NCI-H446 treated with DMSO at 0.1 percent for 48 hours (cell line): ENCODE measurements at places on chromosomes 7 and 10.

DNA sequence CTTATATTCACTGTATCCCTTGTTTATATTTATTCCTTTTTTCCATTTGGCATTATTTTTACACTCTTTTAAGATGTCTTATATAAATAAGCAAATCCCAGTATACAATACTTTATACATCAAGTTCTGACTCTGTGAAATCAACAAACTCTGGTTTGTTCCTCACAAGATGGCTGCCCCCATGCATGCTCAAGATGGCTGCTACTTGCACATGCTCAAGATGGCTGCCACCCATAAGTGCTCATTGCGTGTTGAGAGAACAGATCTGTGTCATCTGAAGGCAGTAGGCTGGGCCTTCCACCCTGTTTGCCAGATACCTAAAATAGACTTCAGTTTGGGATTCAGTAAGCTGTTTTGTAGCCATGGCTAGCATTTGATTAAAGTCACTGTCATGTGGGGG lies 666.2 kb downstream of the TYW1 start:
- no peak for DNase-seq

DNA sequence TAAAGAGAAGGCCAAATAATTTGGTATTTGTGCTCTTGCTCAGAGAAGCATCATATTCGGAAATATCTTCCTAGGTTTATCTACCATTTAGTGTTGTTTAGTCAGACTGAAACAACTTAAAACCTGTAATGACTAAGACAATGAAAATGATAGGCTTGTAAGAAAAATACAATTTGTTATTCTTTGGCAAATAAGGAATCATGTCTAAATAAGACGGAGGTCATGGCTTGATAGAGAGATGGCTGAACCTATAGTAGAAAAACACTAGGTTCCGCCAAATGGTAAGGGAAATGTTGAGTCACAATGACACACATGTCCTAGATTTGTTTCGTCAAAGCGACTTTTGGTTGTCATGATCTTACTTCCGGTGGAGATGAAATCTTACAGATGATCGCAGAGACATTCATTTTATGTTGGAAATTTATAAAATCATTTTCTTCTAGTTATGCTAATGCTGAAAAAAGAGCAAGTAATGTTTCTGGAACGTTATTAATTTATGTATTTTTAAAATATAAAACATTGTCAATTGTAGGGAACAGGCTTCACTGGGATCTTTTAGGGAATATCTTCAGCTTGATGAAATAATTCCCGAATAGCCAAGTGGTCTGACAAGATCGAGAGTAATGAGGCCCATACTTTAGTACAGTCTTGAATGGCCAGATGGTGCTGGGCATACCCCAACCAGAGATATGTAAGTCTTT lies 1.0 kb downstream of the SRGN start:
- DNase-seq: no peak

- DNase-seq: peak; percentile 3
Observed at GRCh38 chr10:93138113-93138870, 64.6 kb downstream of the CYP26A1 start.

GRCh38 chr10:70634011-70634410 lies 31.5 kb upstream of the PRF1 start:
- DNase-seq: no peak

DNA sequence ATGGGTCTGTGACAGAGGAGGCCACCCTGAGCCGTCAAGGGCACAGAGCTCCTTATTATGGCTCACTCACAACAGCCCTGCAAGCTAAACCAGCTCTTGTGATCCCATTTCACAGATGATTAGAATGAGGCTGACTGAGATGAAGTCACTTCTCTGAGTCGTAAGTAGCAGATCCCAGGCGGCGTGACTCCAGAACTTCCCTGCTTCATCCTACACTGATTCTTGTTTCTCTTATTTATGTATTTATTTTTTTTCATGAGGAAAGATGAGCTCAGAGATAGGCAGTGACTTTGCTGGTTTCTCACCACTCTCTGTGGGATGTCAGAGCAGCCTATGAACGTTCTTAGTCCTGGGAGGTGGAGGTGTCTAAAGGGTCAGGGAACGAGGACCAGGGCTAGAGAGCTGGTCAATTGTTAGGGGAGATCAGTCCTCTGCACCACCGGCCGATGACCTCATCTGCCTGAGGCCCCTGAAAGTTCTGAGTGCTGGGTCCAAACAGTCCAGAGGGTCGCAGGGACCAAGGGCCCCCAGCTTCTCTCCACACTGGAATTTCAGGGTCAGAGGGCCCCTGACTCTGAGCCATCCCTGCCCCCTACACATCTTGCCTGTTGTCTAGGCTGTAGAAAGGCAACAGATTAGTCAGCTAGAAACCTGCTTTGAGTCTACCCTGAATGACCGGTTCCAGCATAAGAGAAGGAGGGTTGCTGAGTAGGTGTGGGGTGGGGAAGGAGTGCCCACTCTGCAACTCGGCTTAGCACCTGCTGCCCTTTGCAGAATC lies 17.9 kb downstream of the CLRN3 start:
- DNase-seq: no peak

DNA sequence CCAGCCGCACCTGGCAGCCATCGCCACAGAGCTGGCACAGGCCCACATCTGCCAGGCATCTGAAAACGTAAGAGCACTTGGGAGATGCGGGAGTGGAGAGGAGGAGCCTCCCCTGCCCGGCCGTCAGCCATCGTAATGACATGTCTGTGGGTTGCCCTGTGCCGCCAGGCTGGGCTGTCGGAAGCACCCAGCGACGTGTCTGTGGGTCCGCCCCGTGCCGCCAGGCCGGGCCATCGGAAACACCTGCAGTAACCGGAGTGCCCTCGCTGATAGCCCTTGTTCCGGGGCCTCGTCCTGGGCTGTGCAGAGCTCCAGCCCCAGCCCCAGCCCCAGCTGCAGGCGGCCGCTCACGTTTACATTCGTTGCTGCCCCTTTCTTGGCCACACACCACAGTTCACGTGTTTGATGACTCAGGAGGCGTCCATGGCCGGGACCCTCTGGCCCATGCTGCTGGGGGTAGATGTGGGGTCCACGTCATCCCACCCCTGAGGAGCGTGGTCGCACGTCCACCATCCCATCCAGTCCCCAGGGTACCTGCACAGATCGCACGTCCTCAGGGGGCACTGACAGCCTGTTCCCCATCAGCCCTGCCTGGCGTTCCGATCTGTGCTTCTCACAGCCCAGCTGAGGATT lies 30.0 kb upstream of the PRKAR1B start:
- no peak for DNase-seq

DNA sequence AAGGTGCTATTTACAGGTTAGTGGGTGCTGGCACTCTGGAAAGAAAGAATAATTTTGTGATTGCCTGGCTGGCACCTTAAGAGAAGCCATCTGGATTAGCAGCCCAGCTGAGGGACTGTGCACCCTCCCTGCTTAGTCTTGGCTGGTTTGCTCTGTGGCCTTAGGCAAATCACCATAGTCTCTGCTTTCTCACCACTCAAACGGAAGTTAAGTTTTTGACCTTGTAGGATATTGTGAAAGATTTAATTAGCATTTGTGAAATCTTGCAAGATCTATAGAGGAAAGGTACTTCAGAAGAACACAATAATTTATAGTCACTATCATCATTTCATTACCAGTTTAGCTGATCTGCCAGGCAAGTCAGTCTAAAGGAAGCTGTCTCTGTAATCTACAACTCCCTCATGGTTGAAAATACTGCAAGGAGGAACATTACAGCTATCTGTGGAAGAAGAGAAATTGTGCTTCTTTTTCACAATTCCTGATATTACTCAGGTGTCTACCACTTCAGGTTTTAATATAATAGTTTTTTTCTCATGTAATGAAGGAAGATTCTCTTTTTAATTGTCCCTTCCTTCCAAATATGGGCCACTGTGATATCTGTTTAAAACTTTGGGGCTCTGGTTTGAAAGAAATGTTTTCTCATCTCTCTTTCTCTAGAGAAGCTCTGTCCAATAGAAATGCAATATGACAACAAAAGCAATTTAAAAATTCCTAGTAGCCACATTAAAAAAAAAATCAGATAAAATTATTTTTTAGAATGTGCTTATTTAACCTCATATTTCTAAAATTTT lies 219.6 kb downstream of the PTEN start:
- DNase-seq: no peak

DNA sequence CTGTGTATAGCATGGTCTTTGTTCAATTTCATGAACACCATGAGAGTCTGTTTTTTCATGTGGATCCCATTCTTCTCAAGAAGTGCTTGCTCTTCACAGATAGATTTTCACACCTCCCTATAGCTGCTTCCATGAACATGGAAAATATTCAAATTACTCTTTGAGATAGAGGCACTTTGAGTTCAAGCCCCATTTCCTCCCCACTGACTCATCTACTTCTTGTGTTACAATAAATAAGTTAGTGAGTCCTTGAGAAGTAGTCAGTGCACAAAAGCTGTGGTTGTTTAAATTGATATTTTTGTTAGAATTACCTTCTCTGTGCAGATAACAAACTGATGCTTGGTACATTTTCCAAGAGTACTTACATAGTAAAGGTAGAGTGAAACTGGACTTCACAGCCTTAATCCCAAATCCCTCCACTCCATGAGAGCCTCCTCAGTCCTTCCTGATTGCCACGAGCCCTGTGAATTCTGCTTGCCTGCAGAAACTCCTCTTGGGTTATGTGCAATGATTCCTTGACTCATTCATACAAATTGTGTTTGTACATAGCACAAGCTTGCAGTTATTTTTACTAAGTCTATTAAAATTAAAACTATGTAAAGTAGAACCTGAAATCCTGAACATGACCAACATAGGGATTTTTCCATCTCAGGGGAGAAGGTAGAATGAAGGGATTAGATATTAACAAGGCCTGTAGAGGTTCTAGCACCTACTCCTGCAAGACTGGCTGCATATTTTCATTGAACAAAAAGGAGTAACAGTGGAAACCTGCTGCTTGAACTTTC lies 496.2 kb downstream of the TNS3 start:
- no peak for DNase-seq

GRCh38 chr7:93298671-93299070 lies 66.5 kb downstream of the VPS50 start:
- DNase-seq: no peak

GRCh38 chr7:471866-472639 lies 47.6 kb downstream of the PDGFA start:
- DNase-seq: no peak

GRCh38 chr10:76915316-76915715 lies 722.3 kb downstream of the KCNMA1 start:
- DNase-seq: no peak

DNA sequence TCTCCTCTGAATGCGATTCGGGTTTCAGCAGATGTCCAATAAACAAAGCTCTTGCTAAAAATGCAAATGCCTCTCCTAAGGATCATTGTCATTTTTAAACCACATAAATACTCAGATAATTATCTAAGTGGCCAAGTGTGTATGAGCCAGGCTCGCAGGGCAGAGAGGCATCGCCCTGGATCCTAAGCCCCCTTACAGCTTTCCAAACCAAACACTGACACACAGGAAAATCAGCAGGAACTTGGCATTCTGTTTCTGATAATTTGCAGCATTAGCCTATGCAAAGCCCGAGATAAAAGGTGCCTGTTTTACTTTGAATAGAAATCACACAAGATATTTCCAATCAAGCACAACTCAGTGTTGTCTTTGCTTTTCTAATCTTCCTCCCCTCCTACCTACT lies 134.4 kb downstream of the ABCA13 start:
- DNase-seq: peak; percentile 33

- DNase-seq: no peak
Observed at GRCh38 chr7:38311329-38311937, 38.0 kb upstream of the TARP start.

- DNase-seq: no peak
Observed at GRCh38 chr7:38858259-38858884, 50.6 kb downstream of the VPS41 start.

- DNase-seq: peak; percentile 32
Observed at GRCh38 chr7:36440880-36441279, 51.2 kb downstream of the ANLN start.

DNA sequence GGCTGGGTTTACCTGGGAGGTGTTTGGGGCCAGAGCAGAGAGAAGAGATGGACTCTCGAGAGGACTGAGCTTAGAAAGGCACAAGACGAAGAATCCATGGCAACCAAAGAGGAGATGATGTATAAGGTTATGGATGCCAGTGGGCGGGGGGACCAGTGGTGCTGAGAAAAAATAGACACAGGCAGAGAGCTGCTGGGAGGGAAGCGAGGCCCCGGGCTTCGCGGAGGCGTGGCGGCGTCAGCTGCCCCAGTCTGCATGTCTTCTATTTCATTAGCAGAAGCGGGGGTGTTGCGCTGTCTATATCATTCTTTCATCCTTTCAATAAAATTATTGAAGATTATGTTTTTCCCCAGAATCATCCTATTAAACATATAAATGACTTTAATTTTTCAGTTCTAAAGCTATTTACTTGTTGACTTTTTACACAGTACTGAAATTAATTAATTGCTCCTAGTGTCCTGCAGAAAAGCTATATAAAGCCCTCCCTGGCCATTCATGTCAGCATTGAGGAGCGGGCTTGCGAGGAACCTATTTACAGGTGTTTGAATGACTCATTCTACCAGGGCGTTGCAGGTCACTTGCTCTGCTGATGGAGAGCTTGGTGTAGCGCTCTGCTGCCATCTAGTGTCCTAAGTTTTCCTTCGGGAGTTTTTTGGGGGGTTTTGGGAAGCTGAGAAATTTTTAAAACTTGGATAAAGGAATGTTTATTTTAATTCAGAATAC lies 42.9 kb upstream of the BHLHA15 start:
- DNase-seq: no peak

- peak; percentile 17 for DNase-seq
Observed at GRCh38 chr10:51063659-51064535, 10.4 kb upstream of the PRKG1 start.

GRCh38 chr10:122949296-122949695 lies 4.7 kb downstream of the C10orf88 start:
- DNase-seq: no peak

GRCh38 chr7:99014113-99014985 lies 129.6 kb downstream of the SMURF1 start:
- DNase-seq: no peak

- no peak for DNase-seq
Observed at GRCh38 chr7:157690833-157691585, 354.2 kb downstream of the DNAJB6 start.

DNA sequence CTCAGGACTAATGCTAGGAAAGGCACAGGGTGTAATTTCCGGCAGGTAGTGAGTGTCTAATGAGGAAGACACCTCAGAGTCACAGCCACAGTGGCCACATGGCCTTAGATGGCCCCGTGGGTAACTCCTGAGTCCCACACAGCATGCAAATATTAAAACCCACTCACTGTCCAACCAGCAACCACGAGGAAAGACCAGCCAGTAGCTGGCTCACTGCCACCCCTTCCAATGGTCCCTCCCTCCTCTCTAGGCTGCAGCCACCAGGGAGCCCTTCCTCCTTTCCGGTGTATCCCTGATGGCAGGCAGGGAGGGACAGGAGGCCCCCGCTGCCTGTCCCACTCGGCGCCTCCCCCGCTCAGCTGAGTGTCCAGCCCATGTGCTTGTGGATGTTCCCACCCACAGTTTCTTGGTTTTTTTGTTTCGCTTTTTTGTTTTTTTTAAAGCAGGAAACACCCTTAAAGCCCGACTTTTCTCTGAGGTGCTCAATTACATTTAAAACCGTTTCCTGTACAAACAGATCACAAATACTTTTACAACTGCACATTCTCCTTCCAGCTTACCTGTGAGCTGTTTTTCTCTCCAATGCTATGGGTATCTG lies 9.2 kb downstream of the BNIP3 start:
- DNase-seq: no peak
